ENCODE measurements at places on chromosomes 2 and 18.

- DNase-seq: no peak
These were observed 37.8 kb downstream of the MAL start for GRCh38 chr2:95063086-95063958.

DNA sequence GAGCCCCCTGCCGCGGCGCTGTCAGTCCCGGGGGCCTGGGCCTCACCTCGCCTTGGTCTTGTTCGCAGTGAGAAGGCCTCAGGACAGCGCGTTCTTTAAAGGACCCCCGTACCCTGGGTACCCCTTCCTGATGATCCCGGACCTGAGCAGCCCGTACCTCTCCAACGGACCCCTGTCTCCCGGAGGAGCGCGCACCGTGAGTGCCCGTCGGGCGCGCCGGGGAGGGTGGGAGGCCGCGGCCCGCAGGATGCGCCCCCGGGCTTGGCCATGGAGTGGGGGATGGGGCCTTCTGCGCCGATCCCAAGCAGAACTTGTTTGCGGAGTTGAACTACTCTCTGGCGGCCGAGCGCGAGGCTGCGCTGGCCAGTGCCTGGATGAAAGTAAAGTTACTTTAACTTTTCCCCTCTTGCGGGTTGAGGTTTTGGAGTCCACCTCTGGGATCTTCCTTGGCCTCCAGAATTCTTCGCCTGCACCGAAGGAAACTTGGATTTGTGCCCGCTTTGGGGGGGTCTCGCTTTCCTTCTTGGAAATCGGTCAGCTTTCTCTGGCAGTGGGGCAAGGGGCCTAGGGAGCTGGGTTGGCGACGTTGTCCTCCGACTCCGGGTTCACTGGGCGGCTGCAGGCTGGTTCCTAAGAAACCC lies 1.2 kb downstream of the TCF7L1 start:
- DNase-seq: no peak

- no peak for DNase-seq
These were observed 209.7 kb upstream of the EPAS1 start for GRCh38 chr2:46087492-46087891.

- no peak for DNase-seq
These were observed 40.3 kb downstream of the SESTD1 start for GRCh38 chr2:179224361-179224760.

DNA sequence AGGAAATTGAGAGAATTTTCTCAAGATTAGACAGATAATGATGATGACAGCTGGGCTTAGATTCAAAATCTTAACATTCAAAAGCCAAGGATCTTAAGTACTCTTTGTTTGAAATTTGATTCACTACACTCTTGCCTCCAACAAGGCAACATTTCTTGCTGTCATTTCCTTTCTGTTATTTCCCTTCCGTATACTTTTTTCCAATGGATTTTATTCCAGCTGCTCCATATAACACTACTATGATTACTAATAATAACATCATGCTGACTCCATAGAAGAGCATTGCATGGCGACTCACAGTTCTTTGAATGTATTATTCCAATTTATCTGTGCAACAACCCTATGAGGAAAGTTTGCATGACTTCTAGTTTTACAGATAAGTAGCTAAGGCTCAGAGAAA lies 33.9 kb upstream of the CCDC102B start:
- no peak for DNase-seq

DNA sequence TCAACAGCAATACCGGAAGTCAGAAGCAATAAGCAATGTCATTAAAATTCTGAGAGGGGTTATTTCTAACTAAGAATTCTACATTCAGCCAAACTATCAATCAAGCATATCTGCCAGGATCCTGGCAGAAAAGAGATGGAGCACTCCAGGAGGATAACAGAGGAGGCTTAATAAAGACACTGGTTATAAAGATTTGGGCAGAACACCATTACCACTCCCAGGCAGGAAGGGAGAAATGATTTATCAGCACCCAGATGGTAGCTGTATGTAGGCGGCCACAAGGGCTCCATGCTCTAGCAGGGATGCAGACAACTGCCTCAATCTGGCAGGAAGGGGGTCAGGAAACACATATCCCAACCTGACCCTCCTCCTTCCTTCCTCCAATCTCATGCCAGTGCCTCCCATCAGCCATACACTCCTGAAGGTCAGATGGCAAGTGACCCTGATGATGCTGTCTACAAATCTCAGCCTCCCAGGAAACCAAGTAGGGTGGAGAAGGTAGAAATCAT lies 20.5 kb upstream of the TNFAIP6 start:
- no peak for DNase-seq

DNA sequence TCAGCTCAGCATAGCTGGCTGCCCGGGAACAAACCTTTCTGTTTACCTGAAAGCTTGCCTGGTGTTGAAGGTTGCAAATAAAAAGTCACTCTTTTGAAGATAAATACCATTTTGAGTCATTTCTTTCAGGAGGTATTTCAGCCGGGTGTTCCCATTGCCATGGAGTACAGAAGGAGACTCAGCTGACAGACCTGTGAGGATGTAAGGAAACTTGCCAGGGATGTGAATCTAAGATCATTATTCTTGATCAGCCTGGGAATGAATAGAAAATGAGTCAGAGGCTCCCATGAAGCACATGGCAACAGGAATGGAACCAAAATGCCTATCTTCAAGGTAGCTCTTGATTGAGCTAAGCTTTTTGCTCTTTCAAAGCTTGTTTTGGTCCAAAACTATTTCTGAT lies 231.2 kb downstream of the CYRIA start:
- no peak for DNase-seq

- DNase-seq: no peak
These were observed 23.2 kb upstream of the NPC1 start for GRCh38 chr18:23609390-23610023.

- DNase-seq: no peak
These were observed 207.1 kb downstream of the ACKR3 start for GRCh38 chr2:236776695-236777251.
